ENCODE measurements at places on chromosomes 16 and 17. TPM values are rescaled to one million over a fixed set of nuclear protein-coding genes. Genes with fewer than 3 reads are reported as not detected.

The EPOP gene
- 0.27 TPM for total RNA-seq

DNA sequence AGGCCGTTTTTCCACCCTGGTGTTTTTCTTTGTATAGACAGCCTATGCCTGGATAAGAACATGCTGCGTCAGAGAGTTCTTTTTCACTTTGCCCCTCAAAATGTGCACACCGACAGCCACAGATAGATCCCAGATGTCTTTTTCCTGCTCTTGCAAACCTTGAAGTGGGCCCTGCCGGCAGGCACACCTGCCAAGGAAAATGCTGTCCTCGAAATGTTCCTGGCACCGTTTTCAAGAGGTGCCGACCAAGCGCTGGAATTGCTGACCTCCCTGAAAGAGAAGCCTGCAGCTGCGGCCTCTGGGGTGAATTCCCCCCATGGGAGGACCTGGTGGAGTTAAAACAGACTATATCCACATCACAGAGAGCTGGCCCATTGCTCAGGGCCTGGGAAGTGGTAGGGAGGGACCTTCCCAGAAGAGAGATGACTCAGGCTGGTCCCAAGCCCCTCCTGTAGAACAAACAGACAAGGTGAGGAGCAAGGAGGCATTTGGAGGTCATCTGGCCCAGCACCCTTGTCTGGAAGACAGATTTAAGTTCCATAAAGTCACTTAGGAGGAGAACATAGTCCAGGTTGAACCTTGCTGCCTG lies 668.1 kb downstream of the MAF start:
- no peak overlapping the region for H3K4me3 ChIP-seq
- H3K36me3 ChIP-seq, result no peaks in the 10 kb centered on the region
- H3K27me3 ChIP-seq, result no peaks in the 10 kb centered on the region
- peaks cover 20% of the 10 kb centered on the region for H3K4me1 ChIP-seq

DNA sequence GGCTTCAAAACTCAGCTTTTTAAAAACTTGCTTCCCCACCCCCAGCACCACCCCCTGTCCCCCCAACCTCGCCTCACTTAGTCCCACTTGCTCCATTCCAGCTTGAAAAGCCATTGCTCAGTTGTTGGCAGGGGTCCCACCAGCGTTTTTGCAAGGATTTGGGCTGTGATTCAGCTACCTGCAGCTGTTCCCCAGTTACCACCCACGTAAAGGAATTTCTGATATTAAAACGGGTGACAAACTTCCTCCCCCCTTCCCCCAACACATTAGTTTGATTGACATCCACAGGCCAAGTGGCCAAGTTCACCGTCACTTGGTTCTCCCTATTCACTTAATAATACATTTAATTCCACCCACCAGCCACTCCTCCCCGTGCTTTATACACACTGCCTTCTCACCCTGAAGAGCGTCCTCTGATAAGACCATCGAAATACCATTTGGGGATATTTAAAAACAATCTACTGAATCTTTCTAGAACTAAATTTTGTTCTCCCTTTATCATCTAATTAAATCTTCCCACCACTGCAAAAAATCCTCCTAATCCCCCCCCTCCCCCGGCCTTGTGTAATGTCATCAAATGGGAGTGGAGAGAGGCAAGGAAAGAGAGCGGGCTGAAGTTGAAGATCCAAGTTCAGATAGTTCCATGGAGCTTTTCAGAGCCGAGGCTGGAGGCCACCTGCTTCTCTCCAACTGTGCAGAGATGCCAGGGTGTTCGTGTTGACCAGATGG lies 55.1 kb downstream of the SOX9 start:
- DNase-seq, result peak; percentile 80
- no peaks in the 10 kb centered on the region for H3K36me3 ChIP-seq
- H3K4me3 ChIP-seq, result no peak overlapping the region
- H3K27me3 ChIP-seq, result no peaks in the 10 kb centered on the region

The SP6 gene
- 5.9 TPM for total RNA-seq

GRCh38 chr17:66570447-66571195 lies 264.3 kb upstream of the CACNG5 start:
- H3K4me3 ChIP-seq, result no peak overlapping the region
- no peaks in the 10 kb centered on the region for H3K4me1 ChIP-seq
- DNase-seq, result no peak
- no peaks in the 10 kb centered on the region for H3K36me3 ChIP-seq
- no peak overlapping the region for H3K27ac ChIP-seq
- H3K27me3 ChIP-seq, result no peaks in the 10 kb centered on the region

The TMC5 gene
- total RNA-seq, result 4.0 TPM

GRCh38 chr17:81612172-81612970 lies 24.5 kb downstream of the NPLOC4 start:
- no peaks in the 10 kb centered on the region for H3K27me3 ChIP-seq
- no peak overlapping the region for H3K4me3 ChIP-seq
- H3K36me3 ChIP-seq, result peaks cover 32% of the 10 kb centered on the region
- no peak overlapping the region for H3K27ac ChIP-seq
- no peaks in the 10 kb centered on the region for H3K4me1 ChIP-seq
